Activated T-cell treated with anti-CD3 and anti-CD28 coated beads, Interleukin-2, amount 50 U/mL, for 4 hours (primary cell): ENCODE measurements at places on chromosomes 4 and X. TPM values are rescaled to one million over a fixed set of nuclear protein-coding genes. Genes with fewer than 3 reads are reported as not detected.

HEPH gene
- 0.05 TPM for total RNA-seq

P2RY10 gene
- 12.7 TPM for total RNA-seq

FOXP3 gene
- total RNA-seq: 18.5 TPM

ADH6 gene
- 0.10 TPM for total RNA-seq

SPANXA2 gene
- not detected for total RNA-seq

MED12 gene
- total RNA-seq: 33.7 TPM

RAB41 gene
- not detected for total RNA-seq

CITED1 gene
- total RNA-seq: not detected

ZNF157 gene
- 0.40 TPM for total RNA-seq

DIPK2B gene
- not detected for total RNA-seq

AFM gene
- total RNA-seq: not detected

L1CAM gene
- 0.34 TPM for total RNA-seq

PLP1 gene
- not detected for total RNA-seq

DCHS2 gene
- total RNA-seq: not detected

MAGEA8 gene
- not detected for total RNA-seq

DCAF4L1 gene
- total RNA-seq: 0.42 TPM

EDA2R gene
- total RNA-seq: 0.18 TPM

KDR gene
- total RNA-seq: 0.05 TPM
